ENCODE measurements at places on chromosomes 4 and X. TPM values are rescaled to one million over a fixed set of nuclear protein-coding genes. Genes with fewer than 3 reads are reported as not detected.

DNA sequence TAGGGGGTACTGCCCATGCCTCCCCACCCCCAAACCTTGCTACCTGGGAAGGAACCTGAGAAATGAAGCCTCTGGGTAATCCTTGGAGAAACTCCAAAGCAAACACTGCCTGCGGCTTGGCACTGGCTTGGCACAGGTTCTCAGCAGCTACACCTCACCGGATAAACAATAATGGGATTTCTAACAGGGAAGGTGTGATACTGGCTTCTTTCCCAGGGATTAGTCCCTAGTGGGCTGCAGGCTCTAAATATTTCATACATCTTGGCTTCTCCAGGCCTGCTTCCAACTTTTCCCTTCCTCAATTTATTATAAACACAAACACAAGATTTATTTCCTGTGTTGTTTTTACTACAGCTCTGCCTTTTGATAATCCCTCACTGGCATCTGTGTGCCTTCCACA is 12.5 kb downstream of the SEC24D start:
- H3K36me3 ChIP-seq = peaks cover 67% of the 10 kb centered on the region
- DNase-seq = no peak
- H3K4me1 ChIP-seq = peaks cover 21% of the 10 kb centered on the region
- H3K4me3 ChIP-seq = no peak overlapping the region
- no peaks in the 10 kb centered on the region for H3K27me3 ChIP-seq

- DNase-seq = peak; percentile 9
- no peaks in the 10 kb centered on the region for H3K36me3 ChIP-seq
- H3K27ac ChIP-seq = no peak overlapping the region
- no peaks in the 10 kb centered on the region for H3K27me3 ChIP-seq
- no peak overlapping the region for H3K4me3 ChIP-seq
Observed at GRCh38 chr4:124641715-124642381, 70.7 kb downstream of the ANKRD50 start.

GRCh38 chrX:122512561-122513072 is 671.5 kb upstream of the GRIA3 start:
- no peaks in the 10 kb centered on the region for H3K36me3 ChIP-seq
- H3K4me1 ChIP-seq = no peaks in the 10 kb centered on the region
- H3K4me3 ChIP-seq = no peak overlapping the region
- no peak for DNase-seq

DNA sequence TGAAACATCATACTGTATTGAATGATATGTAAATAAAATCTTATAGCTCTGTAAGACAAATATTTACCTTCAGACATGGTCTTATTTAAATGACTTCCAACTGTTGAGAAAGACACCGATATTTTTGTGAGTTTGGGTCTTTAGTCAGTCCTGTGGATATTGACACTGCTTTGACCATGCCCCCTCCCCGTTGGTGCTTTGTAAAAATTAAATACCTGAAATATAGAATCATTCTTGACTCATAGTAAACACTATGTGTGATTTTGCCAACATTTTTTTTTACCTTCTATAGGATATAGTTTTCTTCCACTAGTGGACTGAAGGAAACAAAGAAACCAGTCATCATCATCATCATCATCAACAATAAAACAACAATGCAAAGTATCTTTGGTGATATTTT is 114.3 kb upstream of the HS3ST1 start:
- no peaks in the 10 kb centered on the region for H3K4me1 ChIP-seq
- no peaks in the 10 kb centered on the region for H3K27me3 ChIP-seq
- DNase-seq = no peak
- H3K4me3 ChIP-seq = no peak overlapping the region

- no peak overlapping the region for H3K4me3 ChIP-seq
- DNase-seq = peak; percentile 45
- peak overlapping the region; percentile 44 for H3K27ac ChIP-seq
- no peaks in the 10 kb centered on the region for H3K36me3 ChIP-seq
- H3K27me3 ChIP-seq = no peaks in the 10 kb centered on the region
Observed at GRCh38 chrX:17519358-17519757, 144.4 kb downstream of the NHS start.

GRCh38 chrX:37759351-37759750 is 20.5 kb upstream of the CYBB start:
- peaks cover 14% of the 10 kb centered on the region for H3K4me1 ChIP-seq
- peaks cover 5% of the 10 kb centered on the region for H3K27me3 ChIP-seq
- no peak for DNase-seq
- no peak overlapping the region for H3K27ac ChIP-seq

- no peak overlapping the region for H3K4me3 ChIP-seq
- no peak for DNase-seq
- H3K27ac ChIP-seq = no peak overlapping the region
- no peaks in the 10 kb centered on the region for H3K36me3 ChIP-seq
- peaks cover 7% of the 10 kb centered on the region for H3K4me1 ChIP-seq
- H3K27me3 ChIP-seq = no peaks in the 10 kb centered on the region
Observed at GRCh38 chr4:54840992-54841768, 183.4 kb downstream of the KIT start.

SLC34A2 gene
- 0.40 TPM for total RNA-seq

DRD5 gene
- total RNA-seq = not detected

KLB gene
- 0.29 TPM for total RNA-seq

LRIT3 gene
- total RNA-seq = not detected

MAGEB2 gene
- total RNA-seq = not detected

KCNE5 gene
- total RNA-seq = 0.26 TPM

Data from heart right ventricle (tissue), 16 donors.